ENCODE measurements at places on chromosomes 2 and 18.

GRCh38 chr2:207491956-207492355 is 37.8 kb upstream of the CREB1 start:
- DNase-seq, result no peak

- DNase-seq, result no peak
Observed at GRCh38 chr2:189536830-189537229, 43.8 kb downstream of the SLC40A1 start.

- peak; percentile 12 for DNase-seq
Observed at GRCh38 chr2:185643434-185643833, 95.2 kb upstream of the FSIP2 start.

- DNase-seq, result no peak
Observed at GRCh38 chr2:234770031-234770506, 181.7 kb upstream of the SH3BP4 start.

DNA sequence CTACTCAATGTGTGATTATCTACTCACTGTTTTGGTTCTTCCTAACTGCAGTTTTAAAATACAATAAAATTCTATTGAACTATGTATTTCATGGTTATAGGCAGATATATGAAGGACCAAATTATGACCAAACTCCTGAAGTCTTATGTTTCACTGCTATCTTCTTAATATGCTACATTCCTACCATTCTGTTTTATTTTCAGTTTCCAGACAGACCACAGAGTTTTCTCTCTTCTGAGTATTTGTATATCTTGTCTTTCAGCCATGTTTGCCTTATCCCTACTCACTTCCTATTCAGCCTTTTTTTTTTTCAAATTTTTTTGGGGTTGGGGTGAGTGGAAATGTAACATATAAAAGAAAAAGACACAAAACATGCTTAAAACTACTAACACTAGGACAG is 6.3 kb downstream of the RFTN2 start:
- DNase-seq, result no peak
